GM10248 (cell line): ENCODE measurements at places on chromosomes 6 and 20.

DNA sequence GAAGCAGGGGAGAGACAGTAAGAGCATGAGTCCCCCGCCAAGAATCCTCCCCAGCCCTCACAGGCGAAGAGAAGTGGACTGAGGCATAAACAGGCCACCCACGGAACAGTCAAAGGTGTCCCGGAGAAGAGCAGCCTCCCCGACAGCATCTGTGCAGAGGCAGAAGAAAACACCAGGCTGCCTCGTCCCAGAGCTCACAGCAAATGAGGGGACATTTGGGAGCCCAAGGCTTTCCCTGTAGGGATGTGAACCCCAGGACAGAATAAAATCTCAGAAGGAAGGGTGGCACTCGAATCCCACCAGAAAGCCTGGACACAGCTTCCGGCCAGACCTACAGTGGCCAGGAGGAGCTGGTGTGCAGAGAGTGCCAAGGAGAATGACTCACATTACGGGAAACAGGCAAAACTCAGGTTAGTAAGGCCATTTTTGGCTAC, 90.4 kb downstream of the DLL1 start:
- no peak for DNase-seq

- peak; percentile 54 for DNase-seq
Observed at GRCh38 chr6:5379647-5380242, 118.4 kb downstream of the FARS2 start.

- peak; percentile 44 for DNase-seq
Observed at GRCh38 chr20:35144694-35145093, 2.4 kb downstream of the EDEM2 start.

DNA sequence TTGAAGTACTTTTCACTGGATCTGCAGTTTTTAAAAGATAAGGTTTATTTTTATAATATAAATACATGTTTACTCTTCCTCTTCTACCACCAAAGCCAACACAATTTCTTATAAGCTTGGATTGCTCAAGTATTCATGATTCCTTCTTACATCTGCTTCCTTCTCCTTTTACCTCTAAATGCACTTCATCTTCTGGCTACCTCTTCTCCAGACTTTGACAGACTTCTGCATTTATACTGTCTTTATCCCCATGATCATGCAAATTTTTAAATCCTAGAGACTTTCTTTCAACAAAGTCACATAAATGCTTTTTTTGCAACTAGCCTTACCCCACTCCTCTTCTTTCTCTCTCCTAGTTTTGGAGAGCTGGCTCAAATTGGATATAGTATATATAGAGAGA, 142.9 kb downstream of the TFAP2B start:
- no peak for DNase-seq

- DNase-seq = no peak
Observed at GRCh38 chr20:58651559-58651945, 469 bp downstream of the STX16 start.

- DNase-seq = no peak
Observed at GRCh38 chr6:154593122-154593521, 82.6 kb upstream of the CNKSR3 start.

DNA sequence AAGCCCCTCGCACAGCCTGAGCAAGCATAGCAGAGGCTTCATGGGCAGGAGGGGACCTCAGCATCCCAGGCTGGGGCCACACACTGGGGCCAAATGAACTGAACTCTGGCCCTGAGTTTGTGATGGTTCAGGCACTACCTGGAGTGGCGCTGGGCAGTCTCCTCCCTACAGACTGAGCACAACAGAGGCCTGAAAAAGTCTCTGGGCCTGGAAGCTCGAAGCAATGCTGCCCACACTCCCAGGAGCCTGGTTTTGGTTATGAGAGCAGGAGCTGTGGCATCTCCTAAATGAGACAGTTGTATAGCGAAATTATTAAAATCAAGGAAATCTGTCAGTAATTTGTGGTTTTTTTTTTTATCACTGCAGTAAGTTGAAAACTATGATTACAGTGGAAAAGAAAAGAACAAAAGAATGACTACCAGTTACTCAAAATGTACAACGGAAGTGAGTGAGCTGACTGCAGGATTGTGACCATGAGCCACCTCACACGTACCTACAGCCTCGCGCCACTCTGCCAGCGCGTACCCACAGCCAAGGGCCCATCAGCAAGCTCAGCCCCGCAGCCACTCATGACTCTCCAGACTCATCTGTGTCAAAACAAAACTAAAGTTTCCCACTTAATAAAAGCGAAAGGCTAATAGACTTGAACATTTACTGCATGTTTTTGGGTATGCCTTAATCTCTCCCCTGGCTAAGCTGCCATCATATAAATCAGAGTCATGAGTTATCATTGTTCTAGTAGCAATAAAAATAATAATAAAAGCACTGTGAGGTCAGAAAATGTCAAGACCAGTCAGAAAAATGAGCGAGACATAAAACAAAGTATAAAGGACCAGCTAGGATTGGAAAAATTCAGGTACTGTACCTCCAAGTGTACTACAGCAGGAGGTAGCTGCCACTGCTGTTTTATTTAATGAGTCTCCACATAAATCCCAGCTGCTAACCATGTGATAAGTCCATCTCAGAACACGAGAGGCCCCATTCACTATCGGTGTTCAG, 177.0 kb downstream of the FOXC1 start:
- DNase-seq = no peak

DNA sequence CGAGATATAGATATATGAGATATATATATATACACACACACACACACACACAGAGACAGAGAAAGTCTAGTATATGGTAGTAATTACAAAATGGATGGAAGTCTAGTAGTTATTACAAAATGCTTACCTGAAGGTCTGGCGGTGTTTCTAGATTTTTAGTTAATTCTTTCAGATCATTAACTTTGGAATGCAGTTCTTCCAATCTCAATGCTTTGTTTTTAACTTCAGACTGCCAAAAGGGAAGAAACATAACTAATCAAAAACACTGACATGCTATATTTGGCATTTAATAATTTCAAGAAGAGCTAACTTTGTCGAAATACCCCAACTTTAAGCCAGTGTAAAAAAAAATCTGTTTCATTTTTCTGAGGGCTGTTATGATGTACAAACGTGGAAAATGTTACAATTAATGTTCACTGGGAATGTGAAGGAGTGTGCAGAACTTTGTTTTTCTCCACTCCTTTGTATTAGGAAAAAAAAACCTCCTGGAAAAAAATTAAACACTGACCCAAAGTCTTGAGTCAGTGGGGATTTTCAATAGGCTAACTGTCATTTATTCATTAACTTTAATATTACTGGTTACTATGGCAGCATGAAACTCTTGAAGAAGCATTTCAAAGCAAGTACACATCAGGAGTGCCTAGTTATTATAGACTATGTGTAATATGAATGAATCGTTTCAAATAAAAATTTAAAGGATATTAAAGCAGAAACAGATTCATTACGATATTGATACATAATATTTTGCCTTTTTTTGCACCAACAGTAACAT, 232.9 kb downstream of the SYNE1 start:
- DNase-seq = no peak

GRCh38 chr20:37702403-37703034, 8.7 kb downstream of the CTNNBL1 start:
- DNase-seq = no peak

DNA sequence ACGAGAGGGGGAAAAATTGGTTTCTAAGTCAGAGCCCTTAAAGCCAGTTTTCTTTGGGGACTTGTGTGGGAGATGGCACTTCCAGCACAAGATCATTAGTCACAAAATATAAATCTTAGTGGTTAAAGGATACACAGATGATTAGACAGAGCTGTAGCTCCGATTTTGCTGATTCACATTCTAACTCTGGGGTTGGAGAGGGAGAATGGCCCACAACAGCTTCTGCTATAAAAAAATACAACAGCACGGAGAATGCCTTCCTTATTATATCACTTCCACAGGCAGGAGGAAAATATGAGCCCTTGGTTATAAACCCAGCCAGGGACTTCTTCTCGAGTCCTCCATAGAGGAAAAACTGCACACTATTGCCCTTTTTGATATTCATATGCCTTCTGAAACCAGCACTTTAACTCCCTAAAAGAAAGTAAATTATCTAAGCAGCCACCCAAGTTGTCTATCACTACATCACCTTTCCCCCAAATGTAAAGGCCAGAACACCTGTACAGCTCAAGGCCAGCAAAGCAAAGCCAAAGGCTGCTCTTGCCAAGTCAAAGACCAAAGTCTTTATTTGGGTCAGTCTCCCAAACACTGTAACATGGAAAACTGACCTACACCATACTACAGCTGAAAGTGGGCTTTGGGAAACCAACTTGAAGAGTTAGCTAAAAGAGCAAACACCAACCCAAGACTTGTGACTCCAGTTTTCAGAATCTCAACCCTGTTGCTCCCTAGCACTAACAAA, 10.4 kb downstream of the MRPL14 start:
- no peak for DNase-seq
